Omental fat pad (tissue), 4 donors: ENCODE measurements at places on chromosomes 7 and 10. TPM values are rescaled to one million over a fixed set of nuclear protein-coding genes. Genes with fewer than 3 reads are reported as not detected.

- no peak for DNase-seq
These were observed 21.1 kb downstream of the ZNF775 start for GRCh38 chr7:150400008-150400787.

- DNase-seq: no peak
These were observed 111.8 kb downstream of the ADK start for GRCh38 chr10:74262856-74263255.

GRCh38 chr10:120012131-120012400, 119.5 kb downstream of the SEC23IP start:
- DNase-seq: no peak

- no peak for DNase-seq
These were observed 43.2 kb upstream of the FAM133B start for GRCh38 chr7:92633211-92633906.

Gene RHBDD2
- 51.9 TPM for total RNA-seq

- DNase-seq: no peak
These were observed 48.6 kb upstream of the SKAP2 start for GRCh38 chr7:26912933-26913536.

- no peak for DNase-seq
These were observed 56.6 kb upstream of the RAB18 start for GRCh38 chr10:27447540-27447939.

Gene MARVELD1
- total RNA-seq: 23.0 TPM

- no peak for DNase-seq
These were observed 1094.1 kb downstream of the DNAJB9 start for GRCh38 chr7:109663806-109664205.

Gene PGAM2
- not detected for total RNA-seq

GRCh38 chr7:121446526-121446925, 50.4 kb upstream of the FAM3C start:
- DNase-seq: no peak

- DNase-seq: no peak
These were observed 134.3 kb upstream of the PDE1C start for GRCh38 chr7:32204361-32205018.

DNA sequence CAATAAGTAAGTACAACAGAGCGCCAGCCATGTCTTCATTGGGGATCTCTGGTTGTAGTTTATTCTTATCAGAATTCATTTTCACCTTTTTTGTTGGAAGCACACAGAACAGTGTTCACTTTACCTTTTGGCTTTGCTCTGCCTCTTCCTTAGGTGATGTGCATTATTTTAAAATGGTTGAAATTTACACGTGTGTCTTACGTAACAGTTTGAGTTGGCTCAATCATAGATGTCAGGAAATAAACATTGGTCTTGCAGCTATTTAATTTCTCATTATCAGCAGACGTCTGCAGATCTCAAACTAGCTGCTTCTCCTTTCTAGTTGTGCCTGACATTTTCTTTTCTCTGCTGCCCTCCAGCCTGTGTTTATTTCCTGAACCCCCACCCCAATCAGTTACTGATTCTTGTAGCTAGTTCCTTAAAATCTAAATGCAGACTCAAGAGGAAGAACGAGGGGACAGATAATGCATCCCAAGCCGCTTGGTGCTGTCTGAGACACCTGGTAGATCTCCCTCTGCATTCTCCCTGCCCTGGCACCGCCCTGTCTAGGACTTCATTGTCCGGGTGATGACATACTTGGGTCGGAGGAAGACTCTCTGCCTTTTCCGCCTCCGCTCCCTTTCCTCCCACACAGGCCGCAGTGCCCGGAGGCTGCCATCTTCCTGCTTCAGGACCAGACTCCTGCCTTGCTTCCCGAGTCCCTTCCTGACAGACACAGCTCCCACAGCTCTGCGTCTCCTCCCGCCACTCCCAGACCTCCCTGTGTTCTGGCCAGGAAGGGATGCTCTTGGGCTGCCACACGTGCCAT, 108.2 kb downstream of the ANKRD61 start:
- no peak for DNase-seq

Gene IFIT1B
- total RNA-seq: not detected

- DNase-seq: no peak
These were observed 786 bp downstream of the CUEDC2 start for GRCh38 chr10:102431452-102432124.

Gene MAGI2
- total RNA-seq: 11.4 TPM

DNA sequence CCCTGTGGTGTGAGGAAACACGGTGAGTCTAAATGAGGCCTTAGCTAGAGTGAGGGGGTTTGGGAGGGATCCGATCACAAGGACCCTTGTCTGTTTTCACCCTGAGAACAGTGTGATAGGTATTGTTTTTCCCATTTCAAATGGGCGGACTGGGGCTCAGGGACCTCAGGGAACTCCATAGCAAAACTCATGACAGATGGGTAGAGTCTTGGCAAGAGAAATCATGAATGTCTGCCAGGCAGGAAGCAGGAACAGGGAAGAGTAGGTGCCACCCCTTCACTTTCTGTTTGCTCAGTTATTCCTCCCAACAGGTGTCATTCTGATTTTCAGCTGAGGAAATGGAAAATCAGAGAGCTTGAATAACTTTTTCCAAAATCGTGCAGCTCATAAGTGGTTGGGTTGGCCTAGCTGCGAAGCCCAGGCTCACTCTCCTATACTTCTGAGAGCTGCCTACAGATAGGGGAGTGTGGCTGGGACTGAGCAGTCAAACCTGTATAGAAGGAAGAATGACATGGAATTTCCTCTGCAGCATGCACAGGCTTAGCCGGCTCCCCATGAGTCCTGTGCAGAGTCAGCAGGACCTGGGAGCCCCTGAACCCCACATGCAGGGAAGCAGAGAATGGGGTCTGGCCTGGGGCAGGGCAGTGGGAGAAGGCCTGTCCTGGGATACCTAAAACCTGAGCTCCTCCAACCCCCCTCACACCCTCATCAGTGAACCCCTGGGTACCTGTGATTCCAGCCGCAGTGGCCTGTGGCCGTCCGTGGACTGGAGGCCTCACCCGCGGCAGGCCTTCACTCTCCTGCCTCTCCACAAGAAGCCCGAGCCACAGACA, 17.6 kb upstream of the C10orf105 start:
- no peak for DNase-seq

DNA sequence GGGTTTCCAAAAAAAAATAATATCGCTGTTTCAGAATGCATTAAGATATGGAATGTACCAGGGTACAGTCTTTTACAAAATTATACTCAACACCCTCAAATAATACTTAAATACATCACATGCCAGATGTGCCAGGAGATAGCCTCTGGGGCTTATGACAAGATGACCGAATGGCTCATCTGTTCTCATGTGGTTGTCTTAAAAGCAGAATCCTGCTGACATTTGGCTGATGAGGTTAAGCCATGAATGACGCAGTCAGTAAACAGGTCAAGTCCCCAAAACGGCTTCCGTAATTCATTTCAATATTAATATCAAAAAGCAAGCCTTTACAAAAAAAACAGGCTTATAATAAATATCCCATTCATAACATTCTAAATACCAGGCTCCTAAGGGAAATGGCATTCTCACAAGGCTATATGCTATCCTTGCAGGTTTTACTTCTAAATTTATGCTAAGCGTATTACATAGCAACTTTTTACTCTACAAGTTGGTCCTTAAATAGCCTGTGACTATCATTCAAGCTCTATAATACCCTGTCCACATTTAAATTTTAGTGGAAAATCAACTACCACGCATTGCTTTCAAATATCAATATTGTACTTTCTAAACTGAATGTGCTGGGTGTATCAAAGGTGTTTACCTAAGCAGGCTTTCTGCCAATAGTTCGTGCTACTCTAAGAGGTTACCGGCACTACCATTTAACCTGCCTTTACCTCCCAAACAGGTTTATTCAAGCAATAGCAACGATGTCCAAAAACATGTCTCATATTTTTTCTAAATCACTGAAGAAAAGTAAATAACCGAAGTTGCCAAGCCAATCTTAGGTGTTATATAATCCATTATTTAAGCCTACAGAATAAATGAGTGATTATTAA, 15.6 kb downstream of the SMURF1 start:
- DNase-seq: no peak

DNA sequence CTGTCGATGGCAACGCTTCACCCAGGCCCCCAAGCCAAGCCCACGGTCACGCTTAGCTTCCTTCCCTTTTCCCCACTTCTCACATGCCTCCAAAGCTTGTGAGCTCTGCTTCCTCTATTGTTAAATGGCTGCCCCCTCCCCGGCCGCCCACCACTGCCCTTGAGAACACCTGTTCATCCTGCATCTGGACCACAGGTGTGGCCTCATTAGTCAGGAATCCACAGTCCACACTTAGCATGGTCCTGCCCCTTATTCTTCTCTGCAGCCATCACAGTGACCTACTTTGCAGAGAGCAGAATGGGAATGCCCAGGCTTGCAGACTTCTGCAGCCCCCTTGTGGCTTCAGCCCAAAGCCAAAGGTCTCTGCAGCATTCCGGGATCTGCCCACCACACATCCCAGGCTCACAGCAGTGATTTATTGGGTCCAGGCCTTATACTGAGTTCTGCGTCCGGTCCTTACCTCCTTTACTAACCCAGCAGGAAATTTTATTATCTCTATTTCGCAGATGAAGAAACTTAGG, 66.9 kb downstream of the PTPRE start:
- no peak for DNase-seq

Gene MALRD1
- 2.4 TPM for total RNA-seq

GRCh38 chr10:117929327-117930067, 117.2 kb downstream of the RAB11FIP2 start:
- no peak for DNase-seq

GRCh38 chr7:50595491-50596102, 30.4 kb upstream of the DDC start:
- DNase-seq: no peak
